ENCODE measurements at places on chromosomes 5 and 9.
A peak's percentile ranks its signal among the peaks of the same experiment; 100 is the strongest.

DNA sequence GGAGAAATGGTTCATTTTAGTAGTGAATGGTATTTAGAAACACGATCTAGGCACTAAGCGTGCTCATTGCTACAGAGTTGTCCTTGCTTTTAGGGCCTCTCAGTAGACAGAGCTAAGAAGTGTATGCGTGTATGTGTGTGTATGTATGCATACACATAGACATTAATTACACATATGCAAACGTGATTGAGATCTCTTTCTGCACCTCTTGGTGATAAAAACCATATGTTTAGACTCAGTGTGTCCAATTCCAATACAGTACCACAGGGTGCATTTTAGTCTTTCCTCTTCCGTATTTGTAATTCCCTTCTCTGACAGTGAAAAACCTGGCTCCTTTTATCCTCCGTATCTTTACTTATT lies 13.1 kb downstream of the TRIO start:
- no peak for DNase-seq

DNA sequence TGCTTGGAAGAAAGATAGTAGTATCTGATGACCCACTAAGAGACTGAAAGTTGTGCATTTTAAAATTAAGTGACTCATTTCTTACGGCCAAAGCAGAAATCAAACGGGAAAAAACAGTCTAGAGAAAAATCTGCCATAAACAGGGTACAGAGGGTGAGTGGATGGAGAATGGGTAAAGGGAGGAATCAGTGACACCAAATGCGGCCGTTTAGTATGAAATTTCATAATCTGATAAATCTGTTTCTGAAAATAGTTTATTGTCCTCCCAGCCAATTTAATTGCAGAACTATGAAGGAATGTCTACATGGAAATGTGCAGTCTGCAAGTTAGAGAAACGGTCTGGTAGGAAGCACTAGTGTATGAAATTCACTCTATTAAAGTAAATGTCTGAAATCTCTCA lies 39.5 kb downstream of the ADAMTS12 start:
- DNase-seq: peak; percentile 54

- no peak for DNase-seq
These were observed 95.0 kb downstream of the CFAP90 start for GRCh38 chr5:7755958-7756357.

DNA sequence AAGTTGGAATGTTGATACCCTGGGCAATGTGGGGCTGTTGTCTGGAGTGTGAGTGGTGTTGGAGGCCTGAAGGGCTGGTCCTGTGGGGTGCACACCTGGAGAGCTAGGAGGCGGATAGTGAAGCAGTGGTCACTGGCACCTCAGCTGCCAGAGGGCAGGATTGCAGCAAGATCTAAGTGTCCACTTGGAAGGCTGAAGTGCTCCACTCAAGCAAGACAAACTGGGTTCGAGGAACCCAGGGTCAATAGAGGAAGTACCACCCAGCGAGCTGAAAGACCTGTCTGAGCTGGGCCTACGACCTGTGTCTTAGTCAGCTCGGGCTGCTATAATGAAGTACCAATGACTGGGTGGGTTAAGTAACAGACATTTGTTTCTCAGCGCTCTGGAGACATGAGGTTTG lies 39.7 kb upstream of the TJP2 start:
- DNase-seq: no peak

- no peak for DNase-seq
These were observed 148.2 kb downstream of the SMARCA2 start for GRCh38 chr9:2163231-2163885.
